ENCODE measurements at places on chromosomes 16 and 17.

GRCh38 chr17:64146418-64147109 is 16.6 kb upstream of the ERN1 start:
- no peak for DNase-seq

DNA sequence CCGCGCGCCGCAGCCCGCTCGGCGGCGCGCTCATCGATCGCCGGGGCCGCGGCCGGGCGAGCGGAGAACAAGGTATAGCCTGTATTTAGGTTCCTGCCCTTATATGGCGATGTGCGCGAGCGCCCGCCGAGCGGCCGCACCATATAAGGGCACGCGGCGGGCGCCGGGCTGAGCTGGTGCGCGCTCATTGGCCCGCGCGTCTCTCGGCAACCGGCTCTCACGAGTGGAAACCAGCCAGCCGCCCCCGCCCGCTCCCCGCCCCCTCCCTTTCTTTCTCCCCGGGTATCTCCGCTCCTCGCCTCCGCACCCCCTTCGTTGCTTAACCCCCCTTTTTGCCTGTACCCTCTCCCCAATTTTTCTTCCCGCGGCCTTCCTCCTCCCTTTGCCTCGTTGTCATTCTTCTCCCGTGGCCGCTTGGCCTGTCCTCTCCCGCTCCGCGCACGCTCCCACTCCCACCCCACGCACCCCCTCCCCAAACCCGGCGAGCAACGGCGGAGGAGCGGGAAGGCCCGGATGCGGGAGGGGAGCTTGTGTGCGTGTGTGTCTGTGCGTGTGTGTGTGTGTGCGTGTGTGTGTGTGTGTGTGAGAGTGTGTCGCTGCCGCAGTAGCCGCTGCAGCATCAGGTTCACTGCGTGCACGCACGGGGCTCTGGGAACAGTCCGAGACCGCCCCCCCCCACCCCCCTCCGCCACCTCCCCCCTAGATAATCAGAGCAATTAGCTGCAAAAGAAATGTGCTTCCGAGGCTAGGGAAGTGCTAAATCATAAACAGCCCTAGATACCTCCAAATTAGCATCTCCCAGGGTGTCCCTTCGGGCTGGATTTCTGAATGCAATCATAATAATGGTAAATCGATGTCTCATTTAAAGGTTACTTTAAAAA is 13.5 kb upstream of the CBX8 start:
- no peak for DNase-seq

DNA sequence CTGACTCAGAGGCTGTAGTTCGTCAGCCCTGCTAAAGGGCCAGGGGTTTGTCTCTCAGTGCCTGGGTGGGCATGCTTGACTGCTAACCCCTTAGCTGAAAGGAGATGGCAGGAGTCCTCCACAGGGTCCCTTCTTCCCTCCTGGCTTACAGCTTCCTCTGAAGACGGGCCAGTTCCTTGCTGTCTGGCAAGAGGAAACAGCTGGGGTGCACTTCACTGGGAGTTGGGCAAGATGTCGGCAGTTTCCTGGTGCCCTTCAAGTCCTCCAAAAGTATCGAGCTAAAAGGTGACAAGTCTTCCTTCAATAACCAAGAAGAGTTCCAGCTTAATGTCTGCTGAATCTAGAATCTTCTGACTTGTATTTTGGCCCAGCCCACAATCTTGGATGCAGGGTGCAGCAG is 23.4 kb downstream of the NUP85 start:
- DNase-seq = no peak

DNA sequence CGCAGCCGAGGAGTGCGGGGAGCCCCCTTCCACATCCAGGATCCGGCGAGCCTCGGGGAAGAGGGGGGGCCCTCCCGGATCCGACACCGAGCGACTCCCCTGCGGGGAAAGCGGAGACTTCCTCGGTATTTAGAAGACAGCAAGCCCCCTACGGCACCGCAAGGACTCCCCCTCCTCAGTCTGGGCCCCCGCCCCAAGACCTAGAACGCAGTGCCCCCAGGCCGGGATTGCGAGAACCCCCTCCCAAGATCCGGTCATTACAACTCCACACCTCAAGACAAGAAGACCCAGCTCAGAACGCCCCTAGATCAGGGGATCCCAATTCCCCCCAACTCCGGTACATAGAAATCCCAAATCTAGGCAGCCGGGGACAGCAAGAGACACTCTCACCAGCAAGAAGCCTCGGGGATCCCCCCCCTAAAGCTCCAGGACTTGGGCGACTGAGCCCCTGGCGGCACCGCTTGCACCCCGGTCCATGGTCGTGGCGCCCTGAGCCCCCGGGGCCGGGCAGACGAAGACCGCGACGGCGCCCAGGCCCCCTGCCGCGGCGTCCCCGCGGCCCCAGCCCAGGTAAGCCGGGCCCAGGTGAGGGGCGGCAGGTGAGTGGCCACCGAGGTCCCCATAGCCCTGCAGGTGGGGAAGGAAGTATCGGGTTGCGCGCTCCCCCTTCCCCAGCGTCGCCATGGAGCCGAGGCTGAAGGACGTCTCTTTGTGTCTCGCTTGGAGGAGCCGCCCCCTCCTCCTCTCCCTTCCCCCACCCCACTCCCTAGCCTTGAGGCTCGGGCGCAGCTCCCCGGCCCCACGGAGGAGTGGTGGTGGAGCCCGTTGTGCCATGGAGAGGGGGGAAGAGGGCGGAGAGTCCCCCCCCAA is 641 bp downstream of the SBK1 start:
- DNase-seq = no peak

GRCh38 chr17:45355087-45355486 is 38.3 kb upstream of the MAP3K14 start:
- DNase-seq = no peak

- no peak for DNase-seq
These were observed 97.6 kb upstream of the NOL11 start for GRCh38 chr17:67620088-67620487.

- no peak for DNase-seq
These were observed 347.5 kb upstream of the TNRC6C start for GRCh38 chr17:77610972-77611521.

DNA sequence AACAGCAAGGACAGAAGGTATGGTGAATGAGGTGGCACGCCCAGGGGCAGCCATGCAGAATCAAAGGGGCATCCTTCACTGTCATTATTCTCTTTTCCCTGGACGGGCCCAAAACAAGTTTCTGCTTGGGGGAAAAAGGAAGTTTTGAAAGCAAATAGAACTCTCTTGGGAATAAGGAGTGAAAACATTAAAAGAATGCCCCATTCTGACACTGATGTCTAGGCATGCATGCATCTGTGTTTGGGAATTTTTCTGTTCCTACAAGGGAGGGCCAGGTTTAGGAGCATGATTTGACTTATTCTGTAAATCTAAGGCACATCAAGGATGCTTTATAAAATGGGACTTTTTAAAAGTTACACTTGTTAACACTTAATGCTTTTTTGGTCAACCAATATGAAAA is 34.3 kb upstream of the SLC12A3 start:
- no peak for DNase-seq

DNA sequence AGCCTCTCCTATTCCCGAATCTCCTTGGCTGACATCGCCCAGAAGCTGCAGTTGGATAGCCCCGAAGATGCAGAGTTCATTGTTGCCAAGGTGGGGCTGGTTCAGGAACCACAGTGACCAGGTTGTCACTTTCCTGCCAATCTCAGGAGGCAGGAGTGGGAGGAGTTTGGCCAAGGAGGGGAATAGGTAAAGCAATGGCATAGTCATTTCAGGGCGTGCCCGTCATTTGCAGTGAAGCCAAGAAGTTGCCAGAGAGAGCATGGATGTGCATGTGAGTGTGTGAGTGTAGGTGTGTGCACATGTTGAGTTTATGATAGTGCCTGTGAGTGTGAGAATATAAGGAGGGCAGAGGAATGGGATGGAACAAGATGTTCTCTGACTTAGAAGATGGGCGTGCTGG is 14.8 kb downstream of the PSMD3 start:
- no peak for DNase-seq

GRCh38 chr16:87363771-87364455 is 19.7 kb downstream of the FBXO31 start:
- DNase-seq = no peak

- no peak for DNase-seq
These were observed 193.3 kb downstream of the ZNF423 start for GRCh38 chr16:49662569-49662968.

DNA sequence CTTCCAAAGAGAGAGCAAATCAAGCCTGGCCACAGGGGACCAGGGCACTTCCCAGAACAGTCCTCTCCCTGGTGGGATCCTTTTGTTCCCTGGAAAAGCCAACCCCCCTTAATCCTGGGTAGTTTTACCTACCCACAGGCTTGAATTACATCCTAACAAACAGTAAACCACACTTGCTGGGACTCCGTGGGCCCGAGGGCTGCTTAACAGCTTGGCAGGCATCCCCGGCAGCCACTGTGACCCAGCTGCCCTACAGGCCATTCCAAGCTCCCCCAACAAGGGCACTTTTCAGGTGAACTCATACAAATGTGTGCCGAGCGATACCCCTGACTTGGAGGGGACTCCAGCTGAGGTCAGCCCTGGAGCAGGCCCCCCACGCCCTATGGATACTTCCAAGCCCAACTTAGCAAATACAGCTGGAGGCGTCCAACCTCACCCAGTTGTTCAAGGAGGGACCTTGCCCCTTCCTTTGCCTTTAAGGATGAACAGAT is 26.4 kb downstream of the ADCY9 start:
- no peak for DNase-seq

GRCh38 chr17:28871056-28871579 is 16.3 kb downstream of the ERAL1 start:
- DNase-seq = no peak

- no peak for DNase-seq
These were observed 33.0 kb downstream of the PITPNM3 start for GRCh38 chr17:6523330-6523729.

DNA sequence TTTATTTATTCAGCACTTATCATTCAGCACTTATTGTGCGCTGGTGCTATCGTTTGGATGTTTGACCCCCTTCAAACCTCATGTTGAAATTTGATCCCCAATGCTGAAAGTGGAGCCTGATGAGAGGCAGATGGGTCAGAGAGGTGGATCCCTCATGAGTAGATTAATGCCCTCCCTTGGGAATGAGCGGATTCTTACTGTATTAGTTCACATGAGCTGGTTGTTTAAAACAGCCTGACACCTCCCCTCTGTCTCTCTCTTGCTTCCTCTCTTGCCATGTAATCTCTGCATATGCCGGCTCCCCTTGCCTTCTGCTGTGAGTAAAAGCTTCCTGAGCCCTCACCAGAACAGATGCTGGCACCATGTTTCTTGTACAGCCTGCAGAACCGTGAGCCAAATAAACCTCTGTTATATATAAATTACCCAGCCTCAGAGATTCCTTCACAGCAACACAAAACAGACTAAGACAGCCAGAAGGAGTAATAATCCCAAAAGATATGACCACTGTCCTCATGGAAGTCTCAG is 111.1 kb downstream of the CACNG3 start:
- no peak for DNase-seq

GRCh38 chr17:50256826-50257618 is 17.2 kb upstream of the TMEM92 start:
- DNase-seq = no peak

DNA sequence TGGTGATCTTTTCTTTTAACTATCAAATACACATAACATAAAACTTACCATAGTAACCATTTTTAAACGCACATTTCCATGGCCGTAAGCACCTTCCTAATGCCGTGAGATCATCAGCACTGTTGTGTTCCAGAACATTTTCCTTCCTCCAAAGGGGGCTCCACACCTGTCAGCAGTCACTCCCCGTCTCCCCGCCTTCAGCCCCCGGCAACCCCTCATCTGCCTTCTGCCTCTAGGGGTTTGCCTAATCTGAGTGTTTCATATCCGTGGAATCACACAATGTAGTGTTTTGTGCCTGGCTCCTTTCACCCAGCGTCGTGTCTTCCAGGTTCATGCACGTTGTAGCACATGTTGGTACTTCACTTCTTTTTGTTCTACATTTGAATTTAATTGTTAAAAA is 350.1 kb upstream of the TNRC6C start:
- DNase-seq = no peak

Data from GM04503 (cell line).